ENCODE measurements at places on chromosomes 6 and 20.

DNA sequence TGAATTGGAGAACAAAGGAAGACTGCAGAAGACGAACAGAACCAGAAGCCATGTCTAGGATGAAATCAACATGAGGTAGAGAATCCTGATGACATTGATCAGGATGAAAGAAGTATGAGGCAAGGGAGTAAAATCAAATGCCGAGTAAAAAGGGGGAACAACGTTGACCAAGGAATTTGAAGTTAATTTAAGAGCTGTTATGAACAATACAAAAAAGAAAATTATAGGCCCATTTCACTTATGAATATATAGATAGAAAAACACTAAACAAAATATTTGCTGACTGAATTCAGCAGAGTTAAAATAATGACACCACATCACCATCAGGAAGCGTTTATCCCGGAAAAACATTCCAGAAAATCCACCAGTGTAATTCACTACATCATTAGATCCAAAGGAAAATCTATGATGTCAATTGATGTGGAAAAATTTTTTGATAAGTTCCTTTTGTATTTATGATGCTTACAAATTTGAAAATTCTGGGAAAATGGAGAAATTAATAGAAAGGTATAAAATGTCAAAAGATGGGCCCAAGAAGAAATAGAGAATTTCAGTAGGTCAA, 8.1 kb upstream of the CCN5 start:
- no peak for DNase-seq

DNA sequence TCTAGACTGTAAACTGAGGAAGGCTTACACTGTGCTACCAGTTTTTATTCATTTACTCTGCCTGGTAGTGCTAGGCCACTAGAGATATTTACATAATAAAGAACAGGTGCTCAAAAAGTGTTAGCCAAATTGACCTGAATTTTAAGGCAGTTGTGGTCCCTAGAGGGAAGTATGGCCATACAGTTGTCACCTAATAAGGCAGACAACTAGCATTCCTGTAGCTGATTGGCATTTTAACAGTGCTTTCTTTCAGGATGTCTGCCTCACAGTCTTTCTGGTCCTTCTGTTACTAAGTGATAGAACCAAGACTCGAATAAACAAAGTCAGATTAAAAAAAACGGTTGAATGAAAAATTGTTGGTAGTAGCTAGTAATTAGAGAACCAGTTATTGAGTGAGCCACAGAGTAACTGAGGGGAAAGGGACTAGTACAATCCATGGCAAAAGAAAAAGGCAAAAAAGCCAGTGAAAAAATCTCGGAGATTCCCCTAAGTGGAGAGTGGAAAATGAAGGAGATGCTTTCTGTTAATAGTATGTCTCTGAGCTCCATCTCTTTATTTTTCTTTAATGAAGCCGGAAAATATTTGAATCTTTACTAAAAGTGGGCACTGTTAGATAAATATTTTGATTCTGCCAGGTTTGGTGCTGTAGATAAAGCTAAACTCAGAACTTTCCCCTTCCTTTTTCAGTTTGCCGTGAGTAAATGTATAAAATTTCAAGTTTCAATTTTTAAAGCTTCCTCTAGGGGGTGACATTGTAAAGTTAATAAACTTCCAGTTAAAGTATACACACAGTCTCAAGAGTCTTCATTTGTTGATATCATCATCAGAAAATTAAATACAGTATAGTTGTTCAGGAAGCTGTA, 9.1 kb downstream of the VTA1 start:
- DNase-seq = no peak

DNA sequence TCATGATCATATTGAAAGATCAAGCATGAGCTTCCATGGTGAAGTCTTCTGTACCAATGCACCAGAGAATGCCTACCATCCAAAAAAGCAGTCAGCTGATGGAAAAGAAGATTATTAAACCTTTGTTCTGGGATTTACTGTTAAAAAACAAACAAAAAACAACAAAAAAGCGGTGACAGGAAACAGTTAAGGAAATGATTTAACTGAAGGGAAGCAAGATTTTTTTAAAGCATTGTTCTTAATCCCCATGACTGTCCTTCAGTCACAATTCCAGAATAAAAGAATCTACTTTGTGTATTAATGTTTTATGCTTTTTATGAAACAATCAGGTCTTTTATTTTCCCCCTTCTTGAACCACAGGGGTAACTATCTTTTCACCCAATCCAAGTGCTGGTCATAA, 23.9 kb downstream of the FAM162B start:
- DNase-seq = no peak

DNA sequence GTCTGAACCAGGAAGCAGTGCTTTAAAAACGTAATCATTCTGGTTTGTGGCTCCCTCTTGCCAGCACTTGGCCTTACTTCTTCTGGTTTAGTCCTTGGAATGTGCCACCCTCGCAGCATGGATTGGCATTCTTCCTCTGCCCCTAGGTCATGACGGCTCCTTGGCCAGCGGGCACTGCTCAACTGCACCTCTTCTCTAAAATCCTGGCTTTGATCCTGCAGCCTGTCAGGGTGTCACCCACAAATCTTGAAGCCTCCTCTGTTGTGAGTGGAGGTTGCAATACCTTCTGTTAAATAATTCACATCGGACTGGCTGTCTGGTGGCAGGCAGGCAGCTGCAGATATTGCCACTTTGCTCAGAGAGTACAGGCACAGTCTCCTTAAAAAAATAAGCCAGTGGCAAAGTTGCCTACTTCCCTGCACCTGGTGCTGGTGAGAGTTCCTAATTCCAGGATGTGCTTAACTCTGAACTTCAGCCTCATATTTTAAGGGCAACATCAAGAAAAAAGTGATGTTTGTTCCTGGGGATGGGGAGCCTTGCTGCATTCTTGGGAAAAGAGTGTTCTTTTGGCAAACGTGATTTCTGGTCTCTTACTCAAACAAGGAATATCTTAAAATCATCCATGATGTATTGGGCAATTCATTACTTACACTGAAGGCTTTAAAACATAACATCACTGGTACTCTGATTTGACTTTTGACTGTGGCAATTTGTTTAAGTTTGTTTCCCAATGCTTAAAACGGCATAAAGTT, 179.8 kb downstream of the FOXA2 start:
- DNase-seq = no peak

GRCh38 chr20:61911824-61912223, 153.9 kb downstream of the TAF4 start:
- DNase-seq = no peak

DNA sequence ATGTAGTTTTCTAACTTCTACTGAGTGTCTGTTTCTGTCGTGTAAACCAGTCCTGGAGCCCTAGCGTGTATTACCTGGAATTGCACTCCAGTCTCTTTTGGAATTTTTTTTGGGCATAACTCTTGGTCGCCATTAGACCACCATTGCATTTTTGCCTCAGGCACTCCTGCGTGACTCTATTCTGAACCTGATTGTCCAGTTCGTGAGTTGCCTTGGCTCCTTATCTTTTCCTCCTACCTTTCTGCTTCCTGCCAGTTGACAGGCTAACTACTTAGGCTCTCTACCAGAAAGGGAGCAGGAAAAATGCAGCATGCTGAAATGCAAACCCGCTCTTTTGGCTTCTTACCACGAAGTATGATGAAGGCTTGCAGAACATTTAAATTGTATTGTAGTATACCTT, 490.9 kb upstream of the SOX4 start:
- no peak for DNase-seq

DNA sequence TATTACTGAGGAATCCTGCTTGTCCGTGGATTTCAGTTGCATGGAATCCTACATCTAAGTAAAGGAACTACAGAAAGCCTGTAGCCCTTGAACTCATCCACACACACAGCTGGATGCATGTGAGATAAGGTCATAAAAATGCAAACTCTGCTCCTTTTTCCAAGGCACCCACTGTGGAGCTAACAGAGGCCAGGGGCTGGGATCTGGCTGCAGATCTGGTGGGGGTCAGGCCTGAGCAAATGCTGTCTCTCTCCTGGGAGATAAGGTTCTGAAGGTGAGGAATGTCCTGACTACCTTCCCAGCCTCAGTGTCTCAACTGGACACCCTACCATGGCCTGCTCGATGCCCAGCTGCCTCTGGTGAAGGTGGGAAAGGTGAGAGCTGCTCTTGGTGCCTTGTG, 321.5 kb downstream of the LRFN2 start:
- DNase-seq = no peak

DNA sequence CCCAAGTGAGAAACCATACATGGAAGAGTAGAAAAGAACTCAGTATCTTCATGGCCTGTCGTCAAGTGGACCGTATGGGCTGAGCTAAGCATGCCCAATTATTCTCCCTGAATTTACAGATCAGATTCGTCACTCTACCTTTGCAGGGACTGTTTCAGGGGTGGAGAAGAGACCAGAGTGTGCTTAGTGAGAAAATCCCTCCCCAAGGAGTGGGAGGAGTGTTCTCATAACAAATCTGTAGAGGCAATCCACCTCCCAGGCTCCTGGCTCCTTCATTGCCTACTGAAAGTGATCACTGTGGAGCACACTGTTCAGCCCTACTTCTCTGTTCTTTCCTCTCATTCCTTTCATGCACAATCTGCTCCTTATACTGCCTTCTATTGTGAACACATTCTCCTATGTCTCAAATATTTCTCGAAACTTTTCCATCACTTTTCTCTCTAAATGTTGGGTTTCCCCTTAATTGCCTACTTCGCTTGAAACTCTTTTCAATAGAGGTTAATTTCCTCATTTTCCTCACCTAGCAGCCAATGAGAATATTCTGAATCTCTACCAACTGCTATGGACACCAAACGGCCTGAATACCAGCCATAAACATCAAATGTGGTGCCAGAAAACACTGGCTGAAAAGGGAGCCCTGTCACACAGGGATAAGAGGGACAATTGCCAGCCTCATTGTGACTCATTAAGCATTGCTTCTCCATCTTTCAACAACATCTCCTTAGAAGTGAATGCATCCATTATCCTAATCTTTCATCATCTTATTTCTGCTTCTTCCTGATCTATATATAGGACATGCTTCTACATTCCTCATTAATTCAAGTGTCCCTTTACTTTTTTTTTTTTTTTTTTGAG, 398.3 kb downstream of the UTRN start:
- DNase-seq = no peak

- no peak for DNase-seq
Observed at GRCh38 chr20:7971536-7972280, 31.4 kb upstream of the HAO1 start.

DNA sequence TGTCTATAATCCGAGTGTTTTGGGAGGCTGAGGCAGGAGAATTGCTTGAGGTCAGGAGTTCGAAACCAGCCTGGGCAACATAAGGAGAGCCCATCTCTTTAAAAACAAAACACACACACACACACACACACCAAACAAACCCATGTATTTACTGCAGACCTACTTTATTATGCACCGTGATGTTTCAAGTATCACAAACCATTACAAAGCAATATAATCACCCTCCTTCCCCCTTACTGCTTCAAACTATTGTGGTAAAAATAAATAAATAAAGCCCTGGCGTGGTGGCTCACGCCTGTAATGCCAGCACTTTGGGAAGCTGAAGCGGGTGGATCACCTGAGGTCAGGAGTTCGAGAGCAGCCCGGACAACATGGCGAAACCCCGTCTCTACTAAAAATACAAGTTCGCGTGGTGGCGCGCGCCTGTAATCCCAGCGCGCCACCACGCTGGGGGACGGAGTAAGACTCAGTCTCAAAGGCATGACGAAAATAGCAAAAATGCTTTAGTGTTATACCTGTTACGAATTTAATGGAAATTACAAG, 1.5 kb downstream of the TBCC start:
- no peak for DNase-seq

GRCh38 chr20:40393197-40394079, 295.6 kb downstream of the MAFB start:
- DNase-seq = no peak

GRCh38 chr6:146065690-146066089, 36.8 kb downstream of the GRM1 start:
- no peak for DNase-seq

GRCh38 chr20:41738604-41739206, 120.5 kb upstream of the CHD6 start:
- DNase-seq = no peak

DNA sequence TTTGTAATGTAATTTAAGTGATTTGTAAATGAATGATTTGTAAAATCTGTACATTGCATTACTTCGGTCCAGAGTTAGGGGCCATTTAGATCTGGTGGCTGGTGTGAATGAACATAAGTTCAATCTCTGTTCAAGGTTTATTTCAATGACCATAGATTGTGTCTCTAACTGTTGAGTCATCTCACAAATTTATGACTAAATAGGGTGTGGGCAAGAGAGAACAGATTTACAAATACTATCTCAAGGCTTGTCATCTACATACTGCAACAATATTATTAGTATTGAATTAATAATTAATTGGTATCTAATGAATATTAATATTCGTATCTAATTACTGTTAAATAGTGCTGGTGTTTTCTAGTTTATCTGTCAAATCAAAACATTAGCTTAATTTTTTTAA, 115.3 kb upstream of the EDN1 start:
- DNase-seq = no peak

DNA sequence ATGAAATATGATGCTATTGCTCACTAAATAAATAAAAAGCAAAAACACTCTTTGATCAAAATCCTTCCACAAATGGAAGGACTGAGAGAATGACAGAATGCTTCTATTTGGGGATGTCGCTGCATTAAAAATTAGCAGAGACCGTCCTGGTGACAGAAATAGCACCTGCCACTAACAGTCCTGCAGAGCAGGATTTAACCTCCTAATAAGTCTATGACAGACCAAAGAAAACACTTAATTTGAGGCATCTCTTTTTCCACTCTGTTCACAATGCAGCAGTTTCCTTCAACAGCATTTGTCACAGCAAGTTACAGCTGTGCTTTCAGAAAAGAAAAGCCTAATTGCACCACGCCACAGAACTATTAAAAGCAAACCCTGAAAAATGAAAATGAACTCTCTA, 140.6 kb upstream of the BEND6 start:
- no peak for DNase-seq

- no peak for DNase-seq
Observed at GRCh38 chr20:41889126-41889843, 271.1 kb upstream of the CHD6 start.
